ENCODE measurements at places on chromosomes 3 and 15. TPM values are rescaled to one million over a fixed set of nuclear protein-coding genes. Genes with fewer than 3 reads are reported as not detected.

The HRG gene
- total RNA-seq = not detected

The SEMA5B gene
- 12.8 TPM for total RNA-seq

The SNTN gene
- total RNA-seq = not detected

The HIGD2B gene
- total RNA-seq = not detected

The PARP15 gene
- 0.29 TPM for total RNA-seq

The CNTN6 gene
- total RNA-seq = 3.3 TPM

The NXPE3 gene
- total RNA-seq = 12.5 TPM

The SIDT1 gene
- 0.83 TPM for total RNA-seq

DNA sequence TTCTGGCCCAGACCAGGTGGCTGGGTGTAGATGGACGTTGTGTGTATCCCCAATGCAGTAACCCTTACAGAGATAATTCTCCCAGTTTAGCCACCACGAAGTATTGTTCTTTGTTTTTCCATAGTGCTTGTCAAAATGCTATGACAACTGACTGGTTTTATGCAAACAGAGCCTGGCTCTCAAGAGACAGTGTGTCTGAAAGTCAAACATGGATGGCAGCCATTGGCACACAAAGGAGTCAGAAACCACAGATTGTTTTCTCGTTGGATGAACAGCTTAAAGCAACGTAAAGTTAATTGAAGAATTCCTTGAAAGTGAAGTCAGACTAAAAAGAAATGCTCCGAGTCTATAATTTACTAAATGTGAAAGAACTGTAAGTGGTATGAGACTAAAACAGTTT lies 91.2 kb downstream of the FILIP1L start:
- no peaks in the 10 kb centered on the region for H3K36me3 ChIP-seq
- no peak overlapping the region for H3K4me3 ChIP-seq
- no peak for DNase-seq
- peaks cover 12% of the 10 kb centered on the region for H3K4me1 ChIP-seq
- H3K27me3 ChIP-seq = no peaks in the 10 kb centered on the region

DNA sequence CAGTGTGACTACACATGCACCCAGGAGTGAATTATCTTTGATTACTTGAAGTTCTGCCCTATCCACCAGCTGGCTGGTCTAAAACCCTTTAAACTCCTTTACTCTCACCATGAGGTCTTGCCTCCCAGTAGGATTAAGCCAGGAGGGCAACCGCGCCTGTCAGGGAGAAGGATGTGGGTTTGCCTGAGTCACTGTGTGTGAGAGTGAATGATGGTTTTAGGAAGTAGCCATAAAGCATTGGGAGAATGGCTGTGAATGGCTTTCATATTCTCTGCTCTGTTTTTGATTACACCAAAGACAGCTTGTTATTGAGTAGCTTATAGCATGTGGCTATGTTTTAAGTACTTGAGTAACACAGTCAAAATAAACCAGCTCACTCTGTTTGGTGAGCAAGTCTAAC lies 637.7 kb upstream of the TBL1XR1 start:
- no peak for DNase-seq
- H3K27ac ChIP-seq = peak overlapping the region; percentile 20
- H3K4me3 ChIP-seq = no peak overlapping the region
- peaks cover 3% of the 10 kb centered on the region for H3K27me3 ChIP-seq
- H3K36me3 ChIP-seq = no peaks in the 10 kb centered on the region

- H3K27ac ChIP-seq = no peak overlapping the region
- H3K27me3 ChIP-seq = no peaks in the 10 kb centered on the region
- H3K4me3 ChIP-seq = no peak overlapping the region
- DNase-seq = no peak
- peaks cover 31% of the 10 kb centered on the region for H3K4me1 ChIP-seq
Measured at GRCh38 chr3:195145579-195145978, 125.4 kb downstream of the XXYLT1 start.

DNA sequence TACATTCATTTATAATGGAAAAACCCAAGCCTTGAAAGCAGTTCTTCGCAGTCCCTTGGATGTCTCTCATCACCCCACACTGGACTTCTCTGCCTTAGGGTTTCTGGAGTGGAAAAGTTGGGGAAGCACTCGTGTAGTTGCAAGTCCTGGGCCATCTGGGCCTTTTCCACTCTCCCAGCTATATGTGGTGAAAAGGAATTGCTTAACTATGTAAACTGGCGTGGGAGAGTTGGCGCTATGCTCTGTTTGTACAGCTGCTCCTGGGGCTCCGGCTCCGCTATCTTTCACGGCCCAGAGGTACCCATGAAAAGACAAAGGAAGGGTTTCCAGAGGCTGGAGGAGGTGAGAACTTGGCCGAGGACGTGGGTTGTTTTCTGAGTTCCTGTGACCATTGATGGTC lies 81.1 kb upstream of the MYZAP start:
- H3K4me3 ChIP-seq = no peak overlapping the region
- no peaks in the 10 kb centered on the region for H3K36me3 ChIP-seq
- peaks cover 44% of the 10 kb centered on the region for H3K4me1 ChIP-seq

- no peak overlapping the region for H3K27ac ChIP-seq
- no peak overlapping the region for H3K4me3 ChIP-seq
- H3K27me3 ChIP-seq = no peaks in the 10 kb centered on the region
- DNase-seq = no peak
- peaks cover 7% of the 10 kb centered on the region for H3K4me1 ChIP-seq
- H3K36me3 ChIP-seq = peaks cover 3% of the 10 kb centered on the region
Measured at GRCh38 chr3:77459926-77460325, 420.0 kb downstream of the ROBO2 start.

- H3K27me3 ChIP-seq = peaks cover 4% of the 10 kb centered on the region
- DNase-seq = no peak
- H3K4me1 ChIP-seq = no peaks in the 10 kb centered on the region
Measured at GRCh38 chr3:58683001-58683458, 16.5 kb upstream of the FAM3D start.

DNA sequence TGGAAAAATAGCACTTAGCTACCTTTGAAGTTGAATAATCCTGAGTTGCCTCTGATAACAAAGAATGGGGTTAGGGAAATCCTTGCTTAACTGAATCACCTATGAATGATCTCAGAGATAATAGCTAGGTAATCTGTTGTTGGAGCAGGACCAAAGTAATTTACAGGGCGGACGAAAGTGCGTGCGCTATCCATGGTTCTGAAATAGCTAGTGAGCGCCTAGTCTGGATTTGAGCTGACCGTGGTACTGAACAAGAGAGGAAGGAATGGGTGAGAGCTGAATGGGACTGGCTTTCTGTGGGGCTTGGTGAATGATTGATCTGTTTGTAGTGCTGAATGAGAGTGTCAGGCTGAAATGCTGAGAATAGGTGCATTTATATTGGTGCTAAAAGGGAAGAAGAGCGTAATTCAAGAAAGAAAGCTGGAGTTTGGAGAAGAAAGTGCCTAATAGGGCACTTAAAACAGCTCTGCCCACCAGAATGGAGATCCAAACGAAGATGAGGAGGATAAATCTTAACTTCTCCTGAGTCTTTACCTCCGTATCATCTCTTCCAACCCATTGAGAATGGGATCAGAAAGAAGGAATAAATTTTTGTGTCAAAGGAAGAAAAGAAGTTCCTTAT lies 10.1 kb downstream of the SCN10A start:
- no peak overlapping the region for H3K4me3 ChIP-seq
- H3K27ac ChIP-seq = no peak overlapping the region
- no peaks in the 10 kb centered on the region for H3K36me3 ChIP-seq
- DNase-seq = no peak
- H3K27me3 ChIP-seq = peaks cover 41% of the 10 kb centered on the region

DNA sequence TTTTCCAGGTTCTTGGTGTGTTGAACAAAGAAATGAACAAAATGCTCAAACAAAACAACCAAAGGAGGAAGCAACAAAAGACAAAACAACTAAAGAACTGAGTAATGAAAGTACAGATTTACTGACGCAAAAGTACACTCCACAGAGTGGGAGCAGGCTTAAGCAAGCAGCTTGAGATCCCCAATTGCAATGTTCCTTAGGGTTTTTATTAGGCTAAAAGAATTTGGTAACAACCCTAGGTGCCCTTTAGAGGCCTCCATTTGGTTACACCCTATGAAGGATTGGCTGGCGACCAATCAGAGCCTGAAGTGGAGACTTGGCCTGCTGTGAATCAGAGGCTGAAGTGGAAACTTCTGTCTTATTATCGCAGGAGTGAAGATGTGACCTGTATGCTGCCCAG lies 243.4 kb upstream of the ATP10A start:
- no peak overlapping the region for H3K27ac ChIP-seq
- H3K27me3 ChIP-seq = no peaks in the 10 kb centered on the region
- DNase-seq = no peak
- H3K36me3 ChIP-seq = no peaks in the 10 kb centered on the region
- H3K4me3 ChIP-seq = no peak overlapping the region

DNA sequence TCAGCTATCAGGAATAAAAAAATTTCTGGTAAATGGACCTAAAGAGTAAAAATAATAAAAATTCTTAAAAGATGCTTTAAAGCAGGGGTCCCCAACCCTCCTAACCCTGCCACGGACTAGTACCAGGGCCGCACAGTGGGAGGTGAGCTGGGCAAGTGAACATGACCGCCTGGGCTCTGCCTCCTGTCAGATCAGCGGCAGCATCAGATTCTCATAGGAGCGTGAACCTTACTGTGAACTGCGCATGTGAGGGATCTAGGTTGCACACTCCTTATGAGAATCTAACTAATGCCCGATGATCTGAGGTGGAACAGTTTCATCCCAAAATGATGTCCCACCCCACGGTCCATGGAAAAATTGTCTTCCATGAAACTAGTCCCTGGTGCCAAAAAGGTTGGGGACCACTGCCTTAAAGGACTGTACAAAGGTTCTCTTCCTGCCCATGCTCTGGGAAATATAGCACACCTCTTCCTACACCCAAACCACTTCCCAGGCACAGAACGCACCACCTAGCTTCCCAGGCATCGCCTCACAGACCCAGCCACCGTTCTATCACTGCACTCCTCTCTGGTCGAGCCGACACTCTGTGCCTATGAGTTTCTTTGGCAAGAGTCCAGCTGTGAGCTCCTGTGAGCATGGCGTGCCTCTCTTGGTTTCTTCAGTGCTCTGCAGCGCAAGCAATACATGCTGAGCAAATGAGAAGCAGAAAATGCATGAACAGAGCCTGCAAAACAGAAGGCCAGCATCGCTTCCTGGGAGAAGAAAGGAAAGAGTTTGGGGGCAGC lies 104.9 kb downstream of the OCA2 start:
- H3K27ac ChIP-seq = no peak overlapping the region
- H3K4me3 ChIP-seq = no peak overlapping the region
- H3K4me1 ChIP-seq = peaks cover 12% of the 10 kb centered on the region
- H3K36me3 ChIP-seq = no peaks in the 10 kb centered on the region
- peaks cover 7% of the 10 kb centered on the region for H3K27me3 ChIP-seq

GRCh38 chr3:188904670-188905069 lies 267.1 kb upstream of the TPRG1 start:
- no peaks in the 10 kb centered on the region for H3K27me3 ChIP-seq
- H3K27ac ChIP-seq = no peak overlapping the region
- H3K4me3 ChIP-seq = no peak overlapping the region
- no peak for DNase-seq
- H3K36me3 ChIP-seq = peaks cover 10% of the 10 kb centered on the region

DNA sequence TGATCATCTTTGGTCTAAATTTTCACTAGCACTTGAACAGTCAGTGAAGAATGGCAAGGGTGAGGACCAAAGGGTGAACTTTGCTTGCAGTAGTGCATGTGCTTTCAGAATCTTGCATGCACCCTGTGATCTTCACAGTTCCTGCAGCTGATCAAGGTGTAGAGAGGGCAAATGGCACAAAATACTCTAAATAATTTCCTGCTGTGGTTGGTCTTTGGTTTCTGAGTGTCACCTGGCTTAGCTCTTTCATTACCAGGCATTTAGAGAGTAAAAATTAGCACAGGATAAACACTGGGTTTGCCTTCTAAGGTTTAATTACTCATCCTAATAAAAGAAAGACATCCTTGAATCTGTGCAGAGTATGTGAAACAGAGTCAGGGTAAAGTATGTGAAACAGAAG lies 11.4 kb downstream of the TIPARP start:
- H3K27me3 ChIP-seq = no peaks in the 10 kb centered on the region
- H3K27ac ChIP-seq = peak overlapping the region; percentile 56
- no peak for DNase-seq
- peaks cover 20% of the 10 kb centered on the region for H3K36me3 ChIP-seq

- H3K36me3 ChIP-seq = peaks cover 5% of the 10 kb centered on the region
- H3K27me3 ChIP-seq = no peaks in the 10 kb centered on the region
- no peak for DNase-seq
- H3K4me1 ChIP-seq = peaks cover 11% of the 10 kb centered on the region
Measured at GRCh38 chr3:151305060-151305774, 11.4 kb downstream of the GPR87 start.

DNA sequence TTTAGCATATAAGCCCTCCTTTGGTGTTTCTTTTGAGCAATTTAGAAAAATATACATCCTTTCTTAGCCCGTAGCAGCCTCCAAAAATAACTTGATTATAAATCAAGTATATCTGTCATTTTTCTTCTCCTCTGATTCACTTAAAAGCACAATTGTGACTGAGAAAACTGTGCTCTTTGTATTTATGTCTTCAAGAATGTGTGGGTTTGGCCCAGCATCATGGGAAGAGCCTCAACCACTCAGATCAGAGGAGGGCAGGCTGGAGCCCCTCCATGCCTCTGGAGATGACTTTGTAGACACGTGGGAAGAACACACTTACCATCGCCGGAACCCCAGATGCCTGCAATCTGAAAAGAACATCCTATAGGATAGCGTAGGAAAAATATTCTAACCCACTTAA lies 123.8 kb upstream of the FEZF2 start:
- peaks cover 3% of the 10 kb centered on the region for H3K27me3 ChIP-seq
- H3K4me3 ChIP-seq = no peak overlapping the region
- DNase-seq = no peak
- no peaks in the 10 kb centered on the region for H3K36me3 ChIP-seq

DNA sequence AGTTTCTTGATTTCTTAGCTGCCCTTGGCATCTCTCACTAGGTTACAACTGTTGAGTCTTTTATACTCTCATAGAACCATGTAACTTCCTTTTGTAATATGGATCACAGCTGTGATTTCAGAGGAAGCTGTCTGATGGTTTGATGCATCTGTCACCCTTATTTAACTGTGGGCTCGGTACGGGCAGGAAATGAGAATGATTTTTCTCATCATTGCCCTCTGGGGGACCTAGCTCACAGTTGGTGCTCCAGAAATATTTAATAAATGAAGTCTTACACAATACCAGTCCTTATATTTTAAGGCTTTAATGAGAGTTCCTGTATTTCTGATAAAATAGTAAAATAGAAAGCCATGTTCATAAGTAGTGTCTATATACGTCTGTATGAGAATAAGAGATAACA lies 151.2 kb downstream of the EBLN2 start:
- DNase-seq = no peak
- H3K4me1 ChIP-seq = peaks cover 4% of the 10 kb centered on the region
- no peaks in the 10 kb centered on the region for H3K27me3 ChIP-seq
- H3K27ac ChIP-seq = no peak overlapping the region
- no peaks in the 10 kb centered on the region for H3K36me3 ChIP-seq

DNA sequence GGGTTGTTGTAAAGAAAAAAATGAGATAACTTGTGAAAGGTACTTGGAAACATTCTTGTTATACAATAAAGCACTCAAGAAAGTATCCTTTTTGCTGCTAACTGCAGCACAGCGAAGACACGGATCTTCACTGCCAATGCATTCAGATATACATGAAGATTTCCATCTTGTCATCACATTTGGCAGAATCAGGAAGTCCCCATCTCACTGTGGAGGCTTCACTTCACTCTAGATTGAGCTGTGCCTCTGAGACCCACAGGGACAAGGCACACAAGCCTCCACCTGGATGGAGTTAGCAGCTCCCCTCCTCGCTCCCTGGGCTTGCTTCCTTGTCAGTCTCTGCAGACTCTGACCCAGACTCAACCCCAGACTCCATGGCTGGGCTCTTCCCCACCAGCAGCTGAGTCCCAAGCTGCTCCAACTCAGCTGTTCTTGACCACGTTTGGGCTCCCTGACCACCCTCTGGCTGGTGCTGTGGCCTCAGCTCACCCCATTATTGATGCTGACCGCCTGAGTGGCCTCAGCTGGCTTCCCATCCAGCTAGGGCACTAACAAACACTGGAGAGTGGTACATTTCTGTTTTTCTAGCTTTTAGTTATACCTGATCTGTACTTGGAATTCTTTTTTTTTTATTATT lies 45.4 kb upstream of the SMAD3 start:
- H3K36me3 ChIP-seq = no peaks in the 10 kb centered on the region
- H3K27me3 ChIP-seq = peaks cover 5% of the 10 kb centered on the region
